ENCODE measurements at places on chromosomes 7 and 10.

DNA sequence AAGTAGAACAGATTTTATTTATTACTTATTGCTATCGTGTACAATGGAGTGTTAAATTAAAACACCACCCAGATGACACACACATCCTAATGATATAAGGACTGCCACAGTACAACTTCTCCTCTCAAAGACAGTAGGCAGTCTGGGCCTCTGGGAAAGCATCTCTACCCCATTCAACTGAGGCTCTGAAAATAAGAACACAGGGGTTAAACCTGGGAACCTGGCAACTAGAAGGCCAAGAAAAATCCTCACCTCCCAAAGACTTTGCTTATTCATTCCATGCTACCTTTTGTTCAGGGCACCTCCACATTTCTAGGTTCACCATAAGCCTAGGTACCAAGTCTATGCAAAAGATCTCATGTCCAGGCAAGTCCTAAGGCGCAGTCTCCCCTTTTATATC, 125.4 kb upstream of the FEZF1 start:
- no peak for DNase-seq

- no peak for DNase-seq
Measured at GRCh38 chr7:22291977-22292376, 65.0 kb downstream of the RAPGEF5 start.

DNA sequence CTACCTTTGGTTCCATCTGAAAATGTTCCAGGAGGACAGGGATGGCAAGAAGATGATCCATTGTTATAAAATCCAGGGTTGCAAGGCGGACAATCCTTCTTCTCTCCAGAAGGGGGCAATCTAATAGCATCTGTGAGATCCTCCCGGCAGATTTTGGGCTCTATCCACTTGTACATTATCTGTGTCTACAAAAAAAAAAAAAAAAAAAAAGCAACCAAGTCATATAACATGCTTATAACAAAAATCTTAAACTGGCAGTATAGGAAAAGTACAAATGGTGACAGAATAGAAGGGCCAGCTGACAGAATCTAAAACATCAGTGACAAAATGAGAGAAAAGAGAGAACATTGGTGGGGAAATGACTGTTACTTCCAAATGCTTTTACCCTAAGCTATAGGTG, 132.7 kb downstream of the ELAPOR2 start:
- DNase-seq, result no peak

DNA sequence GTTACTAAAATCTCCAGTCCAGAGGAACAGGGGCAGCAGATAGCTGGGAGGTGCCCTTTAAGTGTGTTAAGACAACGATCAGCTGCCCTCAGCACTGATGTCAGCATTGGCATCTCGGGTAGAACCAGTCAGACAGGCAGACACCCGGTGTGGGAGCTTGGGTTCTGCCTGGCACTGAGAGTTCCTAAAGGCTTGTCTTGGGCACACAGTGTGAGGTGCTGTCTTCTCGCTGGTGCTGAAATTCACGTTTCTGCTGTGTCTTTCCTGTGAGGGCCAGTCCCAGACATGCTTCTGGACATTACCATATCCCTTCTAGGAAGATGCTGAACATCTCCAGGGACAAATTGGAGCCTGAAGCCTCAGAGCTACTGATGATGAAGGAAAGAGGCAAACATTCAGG, 156.2 kb downstream of the DNAJB6 start:
- no peak for DNase-seq

DNA sequence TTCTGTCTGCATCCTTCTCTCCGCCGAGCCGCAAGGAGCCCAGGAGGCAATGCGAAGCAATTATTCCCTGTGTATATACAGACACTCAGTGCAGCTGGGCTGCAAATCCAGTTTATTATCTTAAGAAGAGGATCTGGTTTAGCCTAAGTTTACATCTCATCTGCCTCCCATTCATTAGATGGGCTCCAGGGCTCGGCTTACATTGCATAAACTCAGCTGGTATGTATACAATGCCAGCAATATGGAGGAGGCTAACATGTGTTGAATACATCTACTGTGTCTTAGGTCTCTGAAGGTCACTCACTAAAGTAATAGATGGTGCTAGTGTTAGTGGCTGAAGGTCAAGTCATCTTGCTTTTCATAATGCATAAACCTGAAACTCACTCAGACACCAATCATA, 996.8 kb downstream of the KCNMA1 start:
- DNase-seq, result no peak

GRCh38 chr10:103451831-103452505, at the start of gene CALHM2:
TSS of gene CALHM2 (minus strand) at chr10:103452370. CDS start at chr10:103449941, 2,429 bp downstream.
- DNase-seq, result peak; percentile 68

- no peak for DNase-seq
Measured at GRCh38 chr10:77907900-77908717, 18.4 kb downstream of the DLG5 start.

All from caudate nucleus (tissue), 63 donors.